H54 (cell line): ENCODE measurements at places on chromosomes 4 and X.

DNA sequence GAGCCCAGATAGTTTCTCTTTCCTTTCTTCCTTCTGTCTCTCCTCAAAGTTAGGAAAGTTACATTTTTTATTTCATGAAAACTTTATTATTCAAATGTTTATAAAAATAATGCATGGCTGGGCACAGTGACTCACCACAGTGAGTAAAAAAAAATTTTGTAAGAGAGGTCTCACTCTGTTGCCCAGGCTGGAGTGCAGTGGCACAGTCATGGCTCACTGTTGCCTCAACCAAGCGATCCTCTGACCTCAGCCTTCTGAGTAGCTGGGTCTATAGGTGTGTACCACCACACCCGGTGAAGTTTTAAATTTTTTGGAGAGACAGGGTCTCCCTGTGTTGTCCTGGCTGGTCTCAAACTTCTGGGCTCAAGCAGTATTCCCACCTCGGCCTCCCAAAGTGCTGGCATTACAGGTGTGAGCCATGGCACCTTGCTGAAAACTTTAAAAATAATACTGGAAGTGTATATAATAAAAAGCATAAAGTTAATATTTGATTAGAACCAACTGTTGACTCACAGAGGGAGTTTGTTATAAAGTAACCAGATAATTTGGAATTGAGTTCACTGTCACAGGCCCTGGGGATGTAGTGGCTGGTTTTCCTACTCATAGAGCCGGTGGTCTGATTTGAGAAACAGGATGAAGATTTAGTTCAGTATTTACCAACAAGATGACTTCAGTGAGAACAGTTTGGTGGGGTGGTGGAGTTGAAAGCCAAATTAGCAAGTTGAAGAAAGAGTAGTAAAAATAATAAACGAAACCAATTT is 18.0 kb downstream of the CMC4 start:
- DNase-seq = no peak

DNA sequence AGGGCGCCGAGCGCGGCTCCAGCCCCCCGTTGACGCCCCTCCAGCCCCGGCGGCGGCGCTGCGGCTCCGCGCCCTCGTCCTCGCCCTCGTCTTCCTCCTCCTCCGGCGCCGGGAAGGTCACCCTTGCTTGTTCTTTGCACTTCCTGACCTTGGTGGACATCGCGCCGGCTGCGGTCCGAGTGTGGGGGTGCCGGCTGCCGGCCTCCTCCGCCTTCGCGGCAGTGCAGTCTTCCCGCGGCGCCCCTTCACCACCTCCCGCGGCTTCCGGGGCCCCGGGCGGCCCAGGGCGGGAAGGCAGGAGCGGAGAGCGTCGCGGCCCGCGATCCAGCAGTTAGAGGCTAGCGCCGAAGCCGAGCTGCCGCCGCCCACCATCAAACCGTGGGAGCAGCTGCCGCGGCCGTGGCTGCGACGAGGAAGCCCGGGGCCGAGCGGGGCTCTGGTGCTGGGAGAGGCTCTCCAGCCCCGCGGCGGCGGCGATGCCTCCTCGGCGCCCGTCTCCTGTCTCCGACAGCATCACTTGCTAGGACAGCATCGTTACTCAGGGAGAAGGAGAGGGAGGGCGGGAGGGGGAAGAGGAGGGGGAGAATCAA is at the start of gene TRPC3:
Gene TRPC3 (minus strand): TSS at position 540 of the 590 bp plus-strand sequence. CDS start 380 bp downstream, at position 160.
- DNase-seq = no peak

GRCh38 chr4:20391198-20391597 is 139.5 kb downstream of the SLIT2 start:
- no peak for DNase-seq

GRCh38 chr4:103415801-103416200 is 217.7 kb upstream of the CENPE start:
- DNase-seq = no peak

DNA sequence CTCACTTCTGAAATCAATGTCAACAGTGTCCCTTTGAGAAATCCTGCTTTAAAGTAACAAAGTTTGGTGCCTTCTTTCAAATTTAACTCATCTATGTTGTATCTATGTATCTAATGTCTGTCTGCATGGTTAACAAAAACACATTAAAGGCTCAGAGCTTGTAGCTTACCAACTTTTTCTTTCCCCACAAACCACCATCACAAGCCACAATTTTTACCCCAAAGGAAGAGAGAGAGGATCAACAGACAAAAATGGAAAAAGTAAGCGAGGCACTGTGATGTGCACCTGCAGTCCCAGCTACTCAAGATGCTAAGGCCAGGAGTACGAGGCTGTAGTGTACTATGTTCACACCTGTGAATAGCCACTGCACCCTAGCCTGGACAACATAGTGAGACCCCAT is 17.2 kb downstream of the ATRX start:
- DNase-seq = no peak

DNA sequence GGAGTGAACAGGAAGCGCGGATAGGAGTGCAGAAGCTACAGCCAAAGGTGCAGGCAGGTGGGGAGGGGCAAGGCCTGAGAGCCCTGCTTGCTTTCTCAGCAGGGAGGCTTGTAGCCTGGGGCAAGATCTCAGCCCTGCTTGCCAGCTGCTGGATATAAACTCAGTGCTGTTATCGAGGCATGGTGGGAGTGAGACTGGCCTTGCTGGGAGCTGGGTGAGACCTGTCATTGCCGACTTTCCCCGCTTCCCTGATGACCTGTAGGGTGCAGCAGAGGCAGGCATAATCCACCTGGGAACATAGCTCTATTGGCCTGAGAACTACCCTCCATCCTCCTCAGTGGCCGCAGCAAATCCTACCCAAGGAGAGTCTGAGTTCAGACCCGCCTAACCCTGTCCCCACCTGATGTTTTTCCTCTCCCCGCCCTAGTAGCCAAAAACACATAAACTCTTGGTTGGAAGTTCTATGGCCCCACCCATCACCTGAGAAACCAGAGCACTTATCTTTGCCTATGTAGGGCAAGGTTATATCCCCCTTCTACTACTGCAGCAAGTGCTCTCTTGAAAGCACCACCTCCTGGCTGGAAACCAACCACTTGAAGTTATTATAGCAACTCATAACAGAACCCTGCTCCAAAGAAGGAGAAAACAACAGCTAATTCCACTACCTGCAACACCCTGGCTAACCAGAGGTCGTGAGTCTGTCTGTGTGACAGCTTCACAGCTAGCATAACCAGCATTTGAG is 80.7 kb downstream of the FHIP1A start:
- no peak for DNase-seq

- no peak for DNase-seq
Observed at GRCh38 chr4:103895876-103896465, 176.2 kb upstream of the TACR3 start.

- DNase-seq = no peak
Observed at GRCh38 chrX:105375816-105376215, 155.3 kb upstream of the TEX13A start.

DNA sequence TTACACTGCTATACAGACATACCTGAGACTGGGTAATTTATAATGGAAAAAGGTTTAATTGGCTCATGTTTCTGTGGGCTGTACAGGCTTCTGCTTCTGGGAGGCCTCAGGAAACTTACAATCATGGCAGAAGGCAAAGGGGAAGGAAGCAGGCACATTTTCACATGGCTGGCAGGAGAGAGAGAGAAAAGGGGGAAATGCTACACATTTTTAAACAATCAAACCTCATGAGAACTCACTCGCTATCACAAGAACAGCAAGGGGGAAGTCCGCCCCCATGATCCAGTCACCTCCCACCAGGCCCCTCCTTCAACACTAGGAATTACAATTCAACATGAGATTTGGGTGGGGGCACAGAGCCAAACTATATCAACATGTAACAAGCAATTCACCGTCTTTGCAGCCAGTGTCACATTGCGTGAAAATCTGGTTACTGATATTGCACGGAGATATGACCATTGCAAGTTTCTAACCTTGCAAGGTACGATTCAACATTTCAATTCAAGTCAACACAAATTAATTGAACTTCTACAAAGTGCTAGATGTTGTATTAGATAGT is 61.7 kb upstream of the RELL1 start:
- DNase-seq = no peak

- no peak for DNase-seq
Observed at GRCh38 chr4:9812501-9813340, 31.3 kb downstream of the DRD5 start.

DNA sequence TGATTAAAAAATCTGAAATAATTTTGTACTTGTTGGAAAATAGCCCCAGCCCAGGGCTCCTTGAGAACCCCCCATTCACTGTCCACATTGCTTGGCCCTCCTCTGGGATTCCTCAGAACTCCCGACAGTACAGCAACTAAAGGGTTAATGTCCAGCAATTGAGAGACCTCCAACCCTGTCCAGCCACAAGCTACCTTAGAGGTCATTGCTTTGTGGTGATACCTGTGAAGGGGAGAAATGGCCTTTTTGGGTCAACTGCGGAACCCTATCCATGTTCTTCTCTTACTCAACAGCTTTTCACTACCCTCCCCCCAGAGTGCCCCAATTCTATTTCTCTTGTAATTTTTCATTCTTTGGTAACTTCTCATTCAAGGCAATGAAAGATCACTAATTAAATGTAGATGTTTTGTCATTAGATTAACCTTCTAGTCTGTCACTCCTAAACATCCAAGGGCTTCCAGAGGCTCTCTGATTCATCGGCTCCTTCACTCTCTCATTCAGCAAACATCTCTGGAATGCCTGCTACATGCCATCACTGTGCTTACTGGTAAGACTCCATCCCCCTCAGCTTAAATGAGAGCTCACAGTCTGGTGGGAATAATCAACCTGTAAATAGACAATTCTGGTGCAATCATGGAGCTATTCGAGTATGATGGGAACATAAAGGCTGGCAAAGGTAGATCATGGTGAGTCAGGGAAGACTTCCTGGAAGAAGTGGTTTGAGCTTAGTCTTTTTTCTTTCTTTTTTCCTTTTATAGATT is 241.4 kb upstream of the PGRMC2 start:
- DNase-seq = peak; percentile 30

- DNase-seq = no peak
Observed at GRCh38 chrX:130893356-130894085, 9.5 kb downstream of the ENOX2 start.

DNA sequence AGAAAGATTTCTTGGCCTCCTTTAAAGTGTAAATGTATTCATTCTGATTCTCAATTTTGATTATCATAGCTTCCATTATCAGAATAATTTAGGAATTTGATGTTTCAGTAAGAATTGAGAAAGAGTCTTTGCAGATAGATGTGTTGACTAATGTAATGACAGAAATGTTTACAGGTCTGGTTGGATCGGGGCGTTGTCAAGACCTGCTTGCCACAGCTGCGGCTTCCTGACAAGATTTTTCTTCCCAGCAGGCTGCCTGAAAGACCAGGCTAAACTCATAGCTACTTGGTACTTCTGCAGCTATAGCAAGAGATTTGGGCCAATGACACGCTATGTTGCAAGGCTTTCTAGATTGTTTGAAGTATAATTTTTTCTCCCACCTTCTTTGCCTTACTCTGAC is 91.5 kb upstream of the ANKRD50 start:
- no peak for DNase-seq

DNA sequence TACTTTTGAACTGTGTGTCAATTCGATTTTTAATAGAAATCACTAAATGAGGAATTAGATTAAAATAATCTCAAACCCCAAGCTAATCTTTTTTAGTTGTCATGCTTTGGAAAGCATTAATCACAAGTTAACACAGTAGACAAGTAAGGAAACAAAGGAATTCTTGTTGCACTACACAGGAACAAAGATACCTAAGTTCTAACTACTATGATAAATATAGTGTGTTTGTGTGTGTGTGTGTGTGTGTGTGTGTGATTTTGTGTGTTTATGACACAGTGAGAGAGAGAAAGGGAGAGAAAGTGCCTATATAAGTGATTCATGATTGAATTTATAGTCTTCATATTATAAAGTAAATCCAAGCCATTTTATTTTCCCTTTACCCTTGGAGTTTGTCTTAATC is 931.4 kb downstream of the PCDH7 start:
- DNase-seq = no peak

DNA sequence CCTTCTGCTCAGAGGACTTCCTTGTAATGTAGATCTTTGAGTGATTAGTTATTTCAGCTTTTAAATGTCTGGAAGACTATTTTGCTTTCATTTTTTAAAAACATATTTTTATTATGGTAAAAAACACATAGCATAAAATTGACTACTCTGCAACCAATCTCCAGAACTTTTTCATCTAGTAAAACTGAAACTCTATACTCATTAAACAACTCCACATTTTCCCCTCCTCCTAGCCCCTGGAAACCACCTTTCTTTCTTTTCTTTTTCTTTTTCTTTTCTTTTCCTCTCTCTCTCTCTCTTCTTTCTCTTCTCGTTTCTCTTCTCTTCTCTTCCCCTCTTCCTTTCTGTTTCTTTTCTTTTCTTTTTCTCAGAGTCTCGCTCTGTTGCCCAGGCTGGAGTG is 230.6 kb downstream of the DLG3 start:
- DNase-seq = no peak

GRCh38 chr4:7803992-7804755 is 135.5 kb downstream of the AFAP1 start:
- DNase-seq = peak; percentile 65

- DNase-seq = no peak
Observed at GRCh38 chr4:173436149-173436579, 37.2 kb upstream of the SCRG1 start.

GRCh38 chr4:171954650-171955049 is 141.4 kb downstream of the GALNTL6 start:
- no peak for DNase-seq

- no peak for DNase-seq
Observed at GRCh38 chr4:17616283-17616682, 1.8 kb downstream of the MED28 start.

GRCh38 chrX:66676413-66676812 is 37.5 kb upstream of the EDA2R start:
- DNase-seq = no peak

- DNase-seq = no peak
Observed at GRCh38 chr4:3202836-3203820, 45.8 kb upstream of the MSANTD1 start.

DNA sequence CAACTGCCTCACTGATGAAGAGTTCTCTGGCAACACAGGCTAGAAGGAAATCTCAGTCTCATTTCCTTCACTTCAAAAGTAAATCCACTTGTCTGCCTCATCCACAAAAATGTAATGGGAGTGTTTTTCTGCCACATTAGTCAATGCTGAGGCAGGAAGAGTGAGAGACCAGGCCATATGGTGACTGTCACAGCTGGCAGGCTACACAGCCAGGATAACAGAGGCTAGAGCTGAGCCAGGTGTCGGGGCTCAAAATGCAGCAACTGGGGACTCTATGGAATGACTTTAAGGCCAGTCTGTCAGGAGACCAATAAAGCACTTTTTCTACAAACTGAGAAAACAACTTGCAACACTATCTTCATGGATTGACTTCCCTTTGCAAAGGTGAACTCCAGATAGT is 204.2 kb downstream of the GPC3 start:
- no peak for DNase-seq

GRCh38 chr4:164301430-164301829 is 452.5 kb upstream of the SMIM31 start:
- no peak for DNase-seq
